ENCODE measurements at places on chromosomes 3 and 15. TPM values are rescaled to one million over a fixed set of nuclear protein-coding genes. Genes with fewer than 3 reads are reported as not detected.
A peak's percentile ranks its signal among the peaks of the same experiment; 100 is the strongest.

DNA sequence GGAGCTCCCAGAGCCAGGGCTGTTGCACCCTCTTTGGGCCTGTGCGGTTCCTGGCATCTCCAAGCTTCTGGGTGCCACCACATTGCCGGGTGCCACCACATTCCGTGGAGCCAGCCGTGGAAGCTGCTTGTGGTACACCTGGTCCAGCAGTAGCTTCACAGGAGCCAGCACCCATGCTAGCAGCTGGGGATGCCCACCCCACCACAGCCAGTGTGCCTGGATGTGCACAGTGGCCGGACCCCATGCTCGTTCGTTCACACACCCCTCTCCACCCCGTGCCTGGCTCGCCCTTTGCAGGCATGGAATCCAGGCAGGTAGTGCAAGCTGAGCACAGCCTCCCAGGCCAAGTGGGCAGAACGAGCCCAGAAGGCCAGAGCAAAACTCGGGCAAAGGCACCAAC, 1029.8 kb upstream of the GBE1 start:
- no peaks in the 10 kb centered on the region for H3K27me3 ChIP-seq
- DNase-seq, result no peak
- no peak overlapping the region for H3K4me3 ChIP-seq
- no peaks in the 10 kb centered on the region for H3K4me1 ChIP-seq
- no peaks in the 10 kb centered on the region for H3K36me3 ChIP-seq

- no peaks in the 10 kb centered on the region for H3K36me3 ChIP-seq
- peaks cover 8% of the 10 kb centered on the region for H3K4me1 ChIP-seq
- H3K4me3 ChIP-seq, result peak overlapping the region; percentile 78
- no peak for DNase-seq
These were observed 1.0 kb downstream of the LEKR1 start for GRCh38 chr3:156826896-156827882.

Gene PDZRN3
- 16.0 TPM for total RNA-seq

Gene GANC
- 122 TPM for total RNA-seq

GRCh38 chr15:33834892-33835743, 133.2 kb upstream of the CHRM5 start:
- no peaks in the 10 kb centered on the region for H3K36me3 ChIP-seq
- no peak overlapping the region for H3K4me3 ChIP-seq
- no peak for DNase-seq
- no peaks in the 10 kb centered on the region for H3K27me3 ChIP-seq
- no peaks in the 10 kb centered on the region for H3K4me1 ChIP-seq
- no peak overlapping the region for H3K27ac ChIP-seq

DNA sequence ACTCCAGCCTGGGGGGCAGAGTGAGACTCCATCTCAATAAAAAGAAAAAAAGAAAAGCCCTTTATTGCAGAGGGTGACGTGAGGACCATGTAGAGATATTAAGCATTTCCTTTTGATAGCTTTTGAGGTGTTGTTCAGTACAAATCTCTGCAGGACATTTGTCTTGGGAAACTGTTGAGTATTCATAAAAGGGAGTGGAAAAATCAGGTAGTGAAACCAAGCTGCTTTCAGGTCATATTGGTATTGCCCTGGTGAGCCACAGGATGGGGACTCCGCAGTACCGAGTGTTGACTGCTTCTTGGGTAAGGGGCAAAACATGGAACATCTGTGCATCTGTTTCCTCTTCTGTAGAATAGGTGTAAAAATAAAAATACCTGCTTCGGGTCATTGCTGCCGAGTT, 9.9 kb downstream of the ITPR1 start:
- peaks cover 15% of the 10 kb centered on the region for H3K4me1 ChIP-seq
- H3K4me3 ChIP-seq, result no peak overlapping the region
- H3K36me3 ChIP-seq, result peaks cover 21% of the 10 kb centered on the region

Gene CPA3
- total RNA-seq, result 48.6 TPM

GRCh38 chr3:186236357-186237020, 125.5 kb downstream of the DGKG start:
- peak overlapping the region; percentile 20 for H3K27ac ChIP-seq
- H3K36me3 ChIP-seq, result no peaks in the 10 kb centered on the region
- peaks cover 17% of the 10 kb centered on the region for H3K4me1 ChIP-seq
- H3K4me3 ChIP-seq, result no peak overlapping the region

Gene RTP1
- not detected for total RNA-seq

GRCh38 chr3:78613421-78613879, 1154.3 kb downstream of the ROBO1 start:
- H3K27me3 ChIP-seq, result no peaks in the 10 kb centered on the region
- no peaks in the 10 kb centered on the region for H3K36me3 ChIP-seq
- no peak overlapping the region for H3K27ac ChIP-seq
- DNase-seq, result no peak
- H3K4me1 ChIP-seq, result no peaks in the 10 kb centered on the region

GRCh38 chr3:69321301-69322157, 64.4 kb downstream of the FRMD4B start:
- no peaks in the 10 kb centered on the region for H3K36me3 ChIP-seq
- H3K27ac ChIP-seq, result peak overlapping the region; percentile 46
- no peaks in the 10 kb centered on the region for H3K27me3 ChIP-seq

Gene ROPN1
- not detected for total RNA-seq

DNA sequence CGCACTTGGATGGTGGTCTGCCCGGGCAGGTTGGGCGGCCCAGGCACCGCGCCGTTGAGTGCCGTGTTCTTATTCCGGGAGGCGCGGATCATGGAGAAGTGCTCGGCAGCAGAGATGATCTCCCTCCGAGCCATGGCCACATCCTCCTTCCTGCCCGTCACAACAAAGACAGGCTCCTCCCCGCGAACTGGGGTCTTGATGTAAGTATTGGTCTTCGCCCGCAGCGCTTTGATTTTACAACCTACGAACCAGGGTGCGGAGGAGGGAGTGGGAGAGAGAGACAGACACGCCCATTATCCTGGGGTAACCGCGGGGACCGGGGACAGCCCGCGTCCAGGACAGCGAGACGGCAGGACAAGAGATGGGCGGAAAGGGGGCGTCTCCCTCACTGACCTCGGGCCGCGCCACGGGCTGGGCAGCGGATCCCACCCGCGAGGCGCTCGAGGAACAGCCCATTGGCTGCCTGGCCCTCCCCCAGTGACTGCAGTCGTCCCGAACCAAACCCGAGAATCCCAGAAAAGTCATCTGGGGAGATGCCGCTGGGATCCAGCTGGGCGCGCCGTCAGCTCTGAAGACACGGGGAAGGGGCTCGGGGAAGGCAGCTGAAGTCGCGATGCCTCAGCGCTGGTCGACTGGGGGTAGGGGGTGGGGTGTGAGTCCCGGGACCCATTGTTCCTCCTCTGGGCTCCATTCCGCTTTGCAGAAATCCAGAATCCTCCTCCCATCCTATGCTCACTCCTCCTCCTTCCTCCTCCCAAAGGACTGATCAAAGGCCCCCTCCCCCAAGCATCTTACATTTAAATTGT, 1.2 kb downstream of the MEX3B start:
- peak overlapping the region; percentile 76 for H3K4me3 ChIP-seq
- H3K4me1 ChIP-seq, result peaks cover 34% of the 10 kb centered on the region
- H3K27me3 ChIP-seq, result peaks cover 7% of the 10 kb centered on the region
- peak overlapping the region; percentile 21 for H3K27ac ChIP-seq
- peak; percentile 48 for DNase-seq
- H3K36me3 ChIP-seq, result no peaks in the 10 kb centered on the region

- no peak overlapping the region for H3K27ac ChIP-seq
- DNase-seq, result peak; percentile 67
- no peak overlapping the region for H3K4me3 ChIP-seq
- H3K27me3 ChIP-seq, result no peaks in the 10 kb centered on the region
These were observed 62.8 kb upstream of the MEX3B start for GRCh38 chr15:82108489-82109078.

DNA sequence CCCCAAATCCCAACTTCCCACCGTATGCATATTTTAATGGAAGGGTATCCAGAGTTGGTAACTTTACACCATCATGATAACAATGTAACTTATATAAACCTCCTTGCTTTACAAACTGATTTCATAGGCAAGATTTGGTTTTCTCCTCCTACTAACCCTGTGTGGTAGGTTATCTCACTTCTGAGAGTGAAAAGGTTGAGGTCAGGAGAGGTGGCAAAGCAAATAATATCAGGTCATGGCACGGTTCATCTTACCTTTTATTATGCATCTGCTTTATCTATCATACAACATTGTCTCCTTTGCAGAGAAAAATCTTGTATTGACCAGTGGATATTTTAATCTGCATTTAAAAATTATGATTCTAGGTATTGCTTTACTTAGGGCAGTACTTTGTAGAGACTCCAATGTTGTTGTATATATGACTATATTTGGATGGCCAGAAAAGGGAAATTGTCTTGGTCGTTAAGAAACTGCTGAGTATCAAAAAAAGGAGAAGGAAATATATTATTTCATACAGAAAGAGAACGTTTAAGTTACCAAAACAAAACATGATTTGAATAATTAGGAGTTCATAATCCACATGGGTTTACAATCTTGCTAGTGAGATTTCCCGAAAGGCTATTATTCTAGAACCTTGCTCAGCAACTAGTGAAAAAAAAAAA, 30.4 kb downstream of the NFKBIZ start:
- H3K4me1 ChIP-seq, result no peaks in the 10 kb centered on the region
- no peak overlapping the region for H3K4me3 ChIP-seq
- H3K27me3 ChIP-seq, result no peaks in the 10 kb centered on the region
- DNase-seq, result no peak

Gene CCR2
- total RNA-seq, result 15.8 TPM

- H3K36me3 ChIP-seq, result no peaks in the 10 kb centered on the region
- no peaks in the 10 kb centered on the region for H3K27me3 ChIP-seq
- H3K27ac ChIP-seq, result no peak overlapping the region
- no peak overlapping the region for H3K4me3 ChIP-seq
- H3K4me1 ChIP-seq, result no peaks in the 10 kb centered on the region
These were observed 21.0 kb downstream of the LRRC31 start for GRCh38 chr3:169848741-169849140.

Gene RPP14
- 11.4 TPM for total RNA-seq

Measured in lower lobe of right lung (tissue), 2 donors.